ENCODE measurements at places on chromosomes 2 and 18. TPM values are rescaled to one million over a fixed set of nuclear protein-coding genes. Genes with fewer than 3 reads are reported as not detected.

KLHL41 gene
- not detected for total RNA-seq

SPP2 gene
- total RNA-seq, result not detected

- H3K27ac ChIP-seq, result no peak overlapping the region
- H3K36me3 ChIP-seq, result no peaks in the 10 kb centered on the region
- H3K27me3 ChIP-seq, result no peaks in the 10 kb centered on the region
- DNase-seq, result no peak
- H3K4me1 ChIP-seq, result no peaks in the 10 kb centered on the region
Observed at GRCh38 chr18:7122376-7122775, 4.8 kb upstream of the LAMA1 start.

- H3K27ac ChIP-seq, result no peak overlapping the region
- H3K4me3 ChIP-seq, result no peak overlapping the region
- no peaks in the 10 kb centered on the region for H3K27me3 ChIP-seq
- peaks cover 57% of the 10 kb centered on the region for H3K36me3 ChIP-seq
- no peak for DNase-seq
Observed at GRCh38 chr2:222594679-222595078, 61.2 kb downstream of the FARSB start.
